ENCODE measurements at places on chromosomes 12 and 14.

DNA sequence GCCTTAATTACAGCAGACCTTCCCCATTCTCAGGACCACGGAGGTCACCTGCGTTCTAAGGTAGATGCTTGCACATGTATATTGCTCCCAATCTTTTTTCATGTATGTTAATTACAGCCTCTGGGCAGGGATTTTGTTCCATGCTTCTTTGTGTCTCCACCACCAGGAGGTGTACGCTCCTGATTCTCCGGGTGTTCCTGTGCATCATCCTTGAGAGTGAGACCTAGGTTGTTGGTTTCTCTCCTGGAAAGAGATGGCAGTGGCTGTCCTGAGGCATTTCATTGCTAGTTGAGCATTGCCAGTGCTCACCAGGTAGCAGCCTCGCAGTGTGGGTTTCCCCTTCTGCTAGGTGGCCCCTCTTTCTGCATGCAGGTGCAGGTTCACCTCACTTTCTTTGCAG, 52.8 kb downstream of the KCNK13 start:
- DNase-seq = no peak

DNA sequence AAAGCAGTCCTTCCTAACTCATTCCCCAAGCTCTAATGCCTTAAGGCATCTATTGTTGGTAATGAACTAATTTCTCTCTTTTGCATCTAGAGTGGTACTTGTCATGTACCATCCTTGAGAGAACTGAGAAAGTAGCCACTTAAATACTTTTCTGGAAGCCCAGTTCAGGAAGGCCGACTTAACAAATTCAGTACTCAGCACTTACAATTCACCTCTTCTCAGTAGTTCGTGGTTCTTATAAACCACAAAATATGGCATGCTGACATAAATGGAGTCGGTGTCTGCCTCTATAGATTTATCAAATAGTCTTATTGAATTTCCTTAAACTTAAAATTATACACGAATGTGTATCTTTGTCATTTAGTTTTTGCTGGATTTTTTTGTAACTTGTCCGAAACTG, 9.4 kb upstream of the COCH start:
- DNase-seq = no peak

- DNase-seq = no peak
Measured at GRCh38 chr12:78697817-78698415, 166.7 kb upstream of the SYT1 start.

DNA sequence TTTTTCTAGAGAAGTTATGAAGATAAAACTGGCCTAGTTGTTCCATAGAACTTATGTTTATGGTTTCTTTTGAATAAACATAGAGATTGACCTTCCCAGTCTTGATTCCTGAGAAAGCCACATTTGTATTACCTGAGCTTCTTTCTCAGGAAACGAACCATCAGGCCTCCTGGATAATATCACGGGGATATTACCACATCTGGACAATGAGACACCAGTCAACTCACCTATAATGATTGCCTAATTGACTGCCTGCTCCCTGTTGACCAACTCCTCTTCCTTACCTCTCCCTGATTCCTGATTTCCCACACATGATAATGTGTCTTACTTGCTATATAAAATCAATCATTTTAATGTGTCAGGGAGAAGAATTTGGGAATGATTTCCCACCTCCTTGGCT, 822.7 kb downstream of the LRFN5 start:
- no peak for DNase-seq

DNA sequence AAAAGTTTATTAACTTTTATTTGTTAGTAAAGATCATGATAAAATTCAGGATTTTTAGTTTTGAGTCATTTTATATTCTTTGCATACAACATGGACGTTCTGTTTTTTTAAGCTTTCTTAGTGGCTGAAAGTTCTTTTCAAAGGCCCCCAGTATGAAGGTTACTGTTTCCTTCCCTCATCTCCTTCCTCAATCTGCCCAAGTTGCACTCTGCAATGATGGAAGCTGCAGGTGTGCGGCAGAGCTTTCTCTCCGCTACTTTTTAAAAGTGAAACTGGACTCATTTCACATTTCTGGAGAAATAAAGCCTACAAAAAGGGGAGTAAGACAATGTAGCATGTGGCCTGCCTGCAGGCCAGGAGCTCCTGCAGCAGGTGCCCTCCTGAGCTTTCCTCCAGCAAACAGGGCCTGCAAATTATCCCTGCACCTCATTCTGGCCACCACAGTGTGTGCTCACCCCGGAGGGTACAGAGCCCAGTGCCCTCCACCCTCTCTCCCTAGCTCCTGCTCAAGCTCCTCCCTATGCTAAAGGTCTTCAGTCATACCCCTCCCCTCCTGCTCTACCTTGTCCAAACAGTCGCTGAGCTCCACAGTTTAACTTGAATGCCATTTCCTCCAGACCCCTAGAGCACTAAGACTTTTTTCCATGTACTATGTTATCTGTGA, 78.9 kb downstream of the SETD3 start:
- DNase-seq = no peak

GRCh38 chr12:117875744-117876435, 92.9 kb downstream of the KSR2 start:
- no peak for DNase-seq

DNA sequence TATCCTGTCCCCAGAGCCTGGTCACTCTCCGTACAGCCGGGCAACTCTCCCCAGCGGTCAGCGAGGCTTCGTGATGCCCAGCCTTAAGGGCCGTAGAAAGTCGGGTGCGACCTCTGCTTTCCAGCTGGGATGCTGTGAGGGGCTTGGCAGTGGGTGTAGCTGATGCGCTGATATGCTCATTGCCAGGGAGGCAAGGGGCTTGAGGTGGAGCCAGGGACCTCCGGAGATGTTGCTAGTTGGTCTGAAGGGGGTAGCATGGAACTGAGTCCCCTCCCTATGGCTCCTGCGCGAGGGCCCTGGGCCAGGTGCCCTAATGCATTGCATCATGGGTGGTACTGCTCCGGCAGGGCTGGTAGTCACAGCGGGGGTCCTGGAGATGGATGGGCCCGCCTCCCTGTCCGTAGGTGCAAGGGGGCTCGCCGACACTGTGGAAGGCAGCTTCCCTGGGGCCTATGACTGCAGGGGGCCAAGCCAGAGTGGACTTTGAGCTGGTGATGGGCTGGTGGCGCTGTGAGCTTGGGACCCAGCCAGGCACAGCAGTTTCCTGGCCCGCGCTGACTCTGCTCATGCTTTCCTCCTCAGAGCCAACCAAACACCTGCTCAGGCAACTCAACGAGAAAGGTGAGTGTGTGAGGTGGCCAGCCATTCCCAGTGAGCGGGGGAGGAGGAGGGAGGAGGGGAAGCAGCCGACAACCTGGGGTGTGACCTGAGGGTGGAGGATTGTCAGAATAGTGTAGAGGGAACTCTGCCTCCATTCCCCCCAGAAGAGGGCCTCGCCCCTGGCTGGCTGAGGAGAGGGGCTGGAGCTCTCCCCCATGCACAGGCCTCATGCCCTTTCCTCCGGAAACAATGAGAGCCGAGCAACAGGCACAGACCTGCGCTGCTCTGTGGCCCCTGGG, 32.3 kb downstream of the PLEKHG3 start:
- DNase-seq = no peak

- DNase-seq = no peak
Measured at GRCh38 chr12:2318286-2318685, 265.5 kb downstream of the CACNA1C start.

GRCh38 chr12:75564852-75565251, 53.4 kb upstream of the KRR1 start:
- no peak for DNase-seq

DNA sequence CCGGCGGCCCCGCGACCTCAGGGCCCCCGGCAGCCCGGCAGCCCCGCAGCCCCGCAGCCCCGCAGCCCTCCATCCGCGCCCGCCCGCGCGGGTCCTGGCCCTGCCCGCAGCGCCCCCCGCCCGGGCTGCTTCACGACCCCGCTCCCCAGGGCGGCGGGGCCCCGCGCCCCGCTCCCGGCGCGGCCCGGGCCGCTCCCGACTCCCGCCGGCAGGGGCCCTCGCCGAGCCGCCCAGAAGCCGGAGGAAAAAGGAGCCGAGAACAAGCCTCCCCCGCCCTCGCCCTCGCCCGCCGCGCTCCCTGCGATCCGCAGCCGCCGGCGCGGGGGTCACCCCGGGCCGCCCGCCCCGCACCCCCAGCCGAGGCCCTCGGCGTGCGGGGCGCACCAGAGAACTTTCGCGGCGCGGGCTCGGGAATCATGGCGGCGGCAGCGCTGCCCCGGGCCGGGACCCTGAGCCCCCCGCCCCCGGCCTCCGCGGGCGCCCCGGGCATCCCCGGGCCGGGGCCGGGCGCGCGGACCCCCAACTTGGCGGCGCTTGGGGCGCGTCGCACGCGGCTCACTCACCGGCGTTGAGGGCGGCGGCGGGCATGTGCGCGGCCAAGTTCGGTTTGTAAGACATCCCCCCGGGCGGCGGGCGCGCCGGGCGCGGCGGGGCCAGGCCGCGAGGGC, 521 bp downstream of the CDK2AP1 start:
- DNase-seq = peak; percentile 83

- DNase-seq = peak; percentile 19
Measured at GRCh38 chr12:44972746-44973421, 78.0 kb downstream of the DBX2 start.

DNA sequence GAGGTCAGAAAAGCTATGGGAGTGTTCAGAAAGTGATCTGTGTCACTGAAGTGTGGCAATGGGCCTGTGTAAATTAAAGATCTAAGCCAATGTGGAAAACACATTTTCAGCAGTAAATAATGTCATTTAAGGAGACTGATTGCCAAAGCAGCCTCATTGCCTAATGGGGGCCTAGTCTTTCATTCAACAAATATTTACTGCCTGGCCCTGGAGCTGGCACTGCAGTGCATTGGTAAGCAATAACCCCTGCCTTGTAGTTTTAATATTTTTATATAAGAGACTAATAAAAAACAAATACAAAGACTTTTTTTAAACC, 326.6 kb downstream of the BTG1 start:
- DNase-seq = no peak

DNA sequence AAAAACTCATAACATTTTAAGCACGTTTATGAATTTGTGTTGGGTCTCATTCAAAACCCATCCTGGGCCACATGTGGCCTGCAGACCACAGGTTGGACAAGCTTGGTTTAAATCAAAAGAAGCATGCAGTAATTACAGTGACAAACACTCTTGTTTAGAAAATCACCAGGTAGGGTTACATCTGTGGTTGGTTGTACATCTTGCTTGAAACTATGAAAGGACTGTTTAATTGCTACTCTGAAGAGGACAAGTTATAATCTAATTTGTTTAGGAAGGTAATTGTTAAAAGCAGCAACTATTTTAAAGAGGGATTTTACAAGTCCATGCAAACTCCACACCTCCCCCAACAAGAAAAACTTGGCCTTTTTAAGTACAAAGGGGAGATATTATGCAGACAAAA, 4.0 kb downstream of the TRIP11 start:
- DNase-seq = no peak

- DNase-seq = no peak
Measured at GRCh38 chr12:95740751-95741150, 49.8 kb downstream of the NTN4 start.

DNA sequence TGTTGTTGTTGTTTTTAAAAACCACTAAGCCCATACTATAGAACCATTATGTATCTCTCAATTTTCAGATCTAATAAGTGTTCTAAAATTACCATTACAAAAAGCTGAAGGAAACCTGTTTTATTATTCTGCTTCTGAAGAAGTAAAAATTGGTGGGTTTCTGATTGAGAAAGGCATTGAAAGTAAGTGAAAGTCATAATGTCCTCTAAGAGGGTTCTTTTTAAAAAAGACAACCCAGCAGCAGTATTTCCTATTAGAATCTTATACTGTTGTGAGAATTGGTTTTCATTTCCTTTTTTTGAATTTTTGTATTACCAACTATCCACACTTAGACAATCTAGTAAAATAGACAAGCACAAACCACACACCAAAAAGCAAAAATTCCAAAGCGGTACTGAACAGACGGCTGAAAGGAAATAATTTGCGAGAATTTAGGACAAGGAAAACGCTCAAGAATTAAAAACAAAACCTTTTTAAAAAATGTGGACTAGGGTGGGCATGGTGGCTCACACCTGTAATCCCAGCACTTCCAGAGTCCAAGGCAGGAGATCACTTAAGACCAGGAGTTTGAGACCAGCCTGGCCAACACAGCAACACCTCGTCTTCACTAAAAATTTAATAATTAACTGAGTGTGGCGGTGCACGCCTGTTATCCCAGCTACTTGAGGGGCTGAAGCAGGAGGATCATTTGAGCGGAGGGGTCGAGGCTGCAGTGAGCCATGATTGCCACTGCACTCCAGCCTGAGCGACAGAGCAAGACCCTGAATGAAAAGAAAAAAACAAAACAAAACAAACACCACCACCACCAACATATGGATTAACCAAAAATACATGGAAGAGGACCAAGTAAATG, 66.7 kb upstream of the AP4S1 start:
- no peak for DNase-seq

- DNase-seq = no peak
Measured at GRCh38 chr14:38696925-38697324, 406.1 kb downstream of the SEC23A start.

DNA sequence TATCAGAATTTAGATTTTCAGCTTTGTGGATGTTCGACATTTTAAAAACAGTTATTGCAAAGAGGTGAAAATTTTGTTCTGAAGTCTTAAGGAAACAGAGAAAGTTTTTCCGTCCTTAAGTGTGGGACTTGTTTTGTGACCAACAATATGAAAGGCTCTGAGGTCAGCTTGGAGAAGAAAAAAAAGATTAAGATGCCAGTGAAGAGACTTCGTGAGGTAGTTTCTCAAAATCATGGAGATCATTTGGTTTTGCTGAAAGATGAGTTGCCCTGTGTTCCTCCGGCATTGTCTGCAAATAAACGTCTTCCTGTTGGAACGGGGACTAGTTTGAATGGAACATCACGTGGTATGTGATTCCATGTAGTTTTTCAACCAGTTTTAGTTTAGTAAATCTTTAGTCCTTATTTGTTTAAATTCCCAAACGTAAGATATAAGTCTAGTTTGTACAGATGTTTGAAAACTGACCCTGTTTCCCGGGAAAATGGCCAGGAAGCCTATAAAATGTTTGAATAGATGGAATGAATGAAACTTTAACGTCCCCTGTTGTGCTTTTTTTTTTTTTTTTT, 682 bp downstream of the KIAA0586 start:
- peak; percentile 62 for DNase-seq

- DNase-seq = no peak
Measured at GRCh38 chr14:54528973-54529372, 19.3 kb downstream of the CGRRF1 start.

GRCh38 chr12:92859650-92860386, 69.3 kb downstream of the EEA1 start:
- no peak for DNase-seq

DNA sequence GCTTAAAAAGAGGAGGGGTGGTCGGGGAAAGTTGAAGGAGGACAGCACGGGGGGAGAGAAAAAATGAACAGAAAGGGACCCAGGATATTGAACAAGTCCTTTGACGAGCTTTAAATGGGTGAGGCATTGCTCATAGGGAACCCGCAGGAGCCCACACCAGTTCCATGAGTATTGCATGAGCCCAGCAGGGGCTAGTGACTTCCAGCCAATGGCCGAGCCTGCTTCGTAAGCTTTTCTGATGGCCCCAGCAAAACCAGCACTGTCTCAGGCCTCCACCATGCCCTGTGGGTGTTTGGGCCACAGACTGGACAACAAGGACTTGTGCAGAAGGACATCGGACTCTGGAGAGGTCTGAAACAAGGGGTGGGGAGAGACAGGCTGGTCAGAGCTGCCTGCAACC, 109.5 kb downstream of the ZFP36L1 start:
- no peak for DNase-seq
